ENCODE measurements at places on chromosomes 1 and 21.
A peak's percentile ranks its signal among the peaks of the same experiment; 100 is the strongest.

GRCh38 chr1:59487335-59488031 is 190.6 kb downstream of the FGGY start:
- DNase-seq, result no peak

- no peak for DNase-seq
Observed at GRCh38 chr1:155809088-155809487, 47.9 kb downstream of the GON4L start.

GRCh38 chr1:55235722-55236121 is 20.6 kb upstream of the USP24 start:
- no peak for DNase-seq

DNA sequence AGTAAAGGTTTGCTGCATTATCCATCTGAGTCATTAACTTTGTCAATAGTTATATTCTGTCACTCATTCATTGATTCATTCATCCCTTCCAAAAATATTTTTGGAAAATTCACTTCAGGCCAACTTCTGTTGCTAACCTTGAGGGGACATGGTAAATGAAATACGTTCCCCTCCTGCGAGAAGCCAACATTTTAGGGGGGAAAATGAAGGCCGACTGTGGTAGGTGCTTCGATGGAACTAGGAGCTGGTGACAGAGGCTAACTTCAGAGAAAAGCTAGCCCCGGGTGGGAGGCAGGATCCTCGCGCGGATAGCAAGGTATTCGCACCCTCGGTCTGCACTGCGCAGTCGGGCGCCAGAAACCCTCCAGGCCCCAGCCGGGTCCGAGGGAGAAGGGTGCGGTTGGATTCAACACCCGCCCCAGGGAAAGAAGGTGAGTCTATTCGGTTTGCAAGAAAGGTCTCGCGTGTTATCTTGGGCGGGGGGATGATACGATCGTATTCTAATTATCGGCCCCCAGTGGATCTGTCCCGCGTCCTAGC is 646 bp upstream of the RRP15 start:
- DNase-seq, result no peak

GRCh38 chr21:34517491-34518245 is 5.7 kb upstream of the KCNE1 start:
- no peak for DNase-seq

GRCh38 chr1:77044133-77044849 is 174.9 kb downstream of the PIGK start:
- DNase-seq, result no peak

DNA sequence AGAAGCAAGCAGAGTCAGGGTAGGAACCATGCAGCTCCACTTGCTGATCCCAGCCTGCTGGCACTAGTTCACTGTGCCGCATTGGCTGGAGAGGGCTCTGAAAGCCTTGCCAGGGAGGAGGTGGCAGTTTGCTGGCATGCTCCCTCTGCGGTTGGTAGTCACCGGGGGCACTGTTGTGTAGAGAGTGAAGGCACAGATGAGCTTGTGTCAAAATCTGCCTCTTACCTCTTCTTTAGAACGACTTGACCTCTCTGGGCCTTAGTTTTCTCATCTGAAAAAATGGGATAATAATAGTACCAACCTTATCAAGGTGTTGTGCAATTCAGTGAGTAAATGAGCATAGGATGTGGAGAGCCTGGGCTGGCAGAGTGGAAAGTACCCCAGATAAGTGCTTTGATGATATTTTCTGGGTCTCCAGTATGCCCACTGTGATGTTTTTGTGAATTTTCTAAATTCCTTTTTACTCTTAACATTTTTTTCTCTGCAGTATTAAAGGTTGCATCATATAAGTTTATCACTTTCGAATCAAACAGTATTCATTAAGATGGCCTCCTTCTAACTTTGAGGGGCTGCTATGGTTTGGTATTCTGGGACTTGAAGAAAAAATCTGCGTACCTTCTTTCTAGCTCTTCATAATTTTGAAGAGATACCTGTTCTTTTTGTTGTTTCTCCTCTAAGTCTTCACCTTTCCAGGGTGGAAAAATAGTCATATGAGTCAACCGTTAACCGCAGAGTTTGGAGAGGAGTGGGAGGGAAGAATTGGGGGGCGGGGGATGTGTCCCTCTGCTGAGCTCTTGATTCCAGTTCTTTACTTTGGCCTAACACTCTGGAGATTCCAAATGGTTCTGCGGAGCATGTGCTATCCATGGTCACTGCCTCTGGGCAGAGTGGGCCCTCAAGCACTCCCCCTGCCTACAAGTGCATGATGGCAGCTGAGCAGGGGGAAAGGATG is 26.8 kb downstream of the SZRD1 start:
- peak; percentile 81 for DNase-seq

DNA sequence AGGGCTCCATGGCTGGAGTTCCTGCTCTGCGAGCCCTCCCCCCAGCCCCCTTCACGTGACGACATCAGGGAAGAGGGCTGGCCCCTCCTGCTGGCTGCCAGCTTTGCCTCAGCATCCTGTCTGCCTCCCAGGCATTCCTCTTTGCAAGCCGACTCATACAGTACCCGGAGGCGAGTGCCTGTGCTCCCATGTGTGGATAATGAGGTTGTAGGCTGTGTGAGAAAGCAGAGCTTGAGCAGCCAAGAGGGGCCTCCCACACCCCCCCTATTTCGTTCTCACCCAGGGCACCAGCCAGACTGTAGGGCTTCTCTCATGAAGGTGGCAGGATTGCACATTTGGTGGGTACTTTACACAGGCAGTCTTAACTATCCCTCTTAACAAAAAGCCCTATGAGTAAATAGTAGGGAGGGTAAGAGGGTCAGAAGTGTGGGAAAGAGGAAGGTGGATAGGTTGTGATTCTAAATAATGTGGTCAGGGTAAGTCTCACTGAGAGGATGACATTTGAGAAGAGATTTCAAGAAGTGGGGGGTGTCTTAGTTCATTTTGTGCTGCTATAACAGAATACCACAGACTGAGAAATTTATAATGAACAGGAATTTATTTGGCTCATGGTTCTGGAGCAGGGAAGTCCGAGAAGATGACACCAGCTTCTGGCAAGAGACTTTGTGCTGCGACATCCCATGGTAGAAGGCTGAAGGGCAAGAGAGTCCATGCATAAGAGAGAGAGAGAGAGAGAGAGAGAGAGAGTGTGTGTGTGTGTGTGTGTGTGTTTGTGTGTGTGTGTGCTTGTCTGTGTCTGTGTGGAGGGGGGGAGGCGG is 113.5 kb downstream of the OMA1 start:
- no peak for DNase-seq

- DNase-seq, result no peak
Observed at GRCh38 chr21:43276811-43277210, 108.0 kb downstream of the CRYAA start.

DNA sequence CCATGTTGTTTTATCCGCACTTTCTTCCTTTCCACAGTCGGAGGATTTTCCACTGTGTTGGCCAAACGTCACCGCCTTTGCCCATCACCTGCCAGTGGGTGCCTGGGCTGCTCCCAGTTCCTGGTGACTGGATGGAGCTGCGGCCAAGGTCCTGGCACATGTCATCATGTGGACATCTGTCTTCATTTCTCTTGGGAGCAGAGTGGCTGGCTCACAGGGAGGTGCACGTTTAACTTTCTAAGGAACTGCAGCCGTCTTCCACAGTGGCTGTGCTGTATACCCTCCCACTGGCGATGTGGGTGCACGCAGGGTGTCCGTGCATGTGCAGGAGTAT is 19.5 kb upstream of the RNF223 start:
- DNase-seq, result no peak

DNA sequence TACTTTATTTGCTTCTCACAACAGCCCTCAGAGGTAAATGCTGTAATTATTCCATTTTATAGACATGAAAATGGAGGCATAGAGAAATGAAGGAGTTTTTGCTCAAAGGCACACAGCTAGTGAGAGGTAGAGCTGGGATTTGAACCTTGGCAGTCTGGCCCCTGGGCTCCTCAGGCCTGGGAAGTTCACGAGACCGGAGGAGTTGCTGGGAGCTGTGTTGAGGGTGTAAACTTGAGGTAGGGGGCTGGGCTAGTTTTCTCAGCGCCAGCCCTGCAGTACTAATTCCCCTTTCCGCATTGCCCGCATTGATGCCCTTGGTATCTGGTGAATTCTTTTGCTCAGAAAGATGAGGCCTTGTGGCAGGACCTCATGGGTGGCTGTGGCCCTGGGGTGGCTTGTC is 73.3 kb downstream of the PTPRU start:
- no peak for DNase-seq

GRCh38 chr1:227316456-227316855 is 1.8 kb downstream of the CDC42BPA start:
- no peak for DNase-seq

Measured in cerebellar nuclear complex (tissue), 1 donor.